RPMI7951 (cell line): ENCODE measurements at places on chromosomes 5 and 9.

DNA sequence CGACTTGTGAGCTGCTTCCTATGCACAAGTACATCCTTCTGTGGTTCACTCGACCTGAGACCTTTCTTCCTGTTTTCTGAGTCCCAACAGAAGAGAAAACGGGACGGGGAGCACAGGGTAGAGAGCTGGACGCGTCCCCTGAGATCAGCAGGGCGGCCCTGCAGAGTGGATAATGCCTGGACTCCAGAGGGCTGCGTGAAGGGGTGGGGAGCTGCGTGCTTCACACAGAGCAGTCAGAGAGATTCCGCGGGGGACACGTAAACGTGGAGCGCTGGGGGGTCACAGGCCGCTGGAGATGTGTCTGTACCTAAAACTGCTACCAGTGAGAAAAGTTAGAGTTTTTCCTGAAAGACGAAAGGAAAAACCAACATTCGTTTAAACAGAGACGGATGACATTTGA lies 46.3 kb downstream of the HSD17B3 start:
- no peak for DNase-seq

DNA sequence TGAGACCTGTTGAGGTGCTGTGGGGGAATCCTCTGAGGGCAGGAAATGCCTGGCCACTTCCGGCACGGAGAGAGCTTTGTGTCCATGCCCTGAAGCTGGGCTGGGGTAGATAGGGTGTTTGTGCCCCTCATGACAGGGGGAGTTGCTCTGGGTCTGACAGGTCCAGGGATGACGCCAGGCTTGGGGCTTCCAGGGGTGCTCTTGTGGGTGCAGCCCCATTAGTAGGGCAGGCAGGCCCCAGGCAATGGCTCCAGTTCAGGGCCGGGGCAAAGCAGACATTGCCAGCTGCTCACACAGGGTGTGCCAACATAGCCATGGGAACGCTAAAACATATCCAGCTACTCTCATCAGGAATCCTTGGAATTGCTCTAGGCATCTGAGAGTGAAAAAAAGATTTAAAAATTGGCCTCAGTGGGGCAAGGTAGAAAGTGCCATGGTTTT lies 21.1 kb downstream of the PITX1 start:
- no peak for DNase-seq

DNA sequence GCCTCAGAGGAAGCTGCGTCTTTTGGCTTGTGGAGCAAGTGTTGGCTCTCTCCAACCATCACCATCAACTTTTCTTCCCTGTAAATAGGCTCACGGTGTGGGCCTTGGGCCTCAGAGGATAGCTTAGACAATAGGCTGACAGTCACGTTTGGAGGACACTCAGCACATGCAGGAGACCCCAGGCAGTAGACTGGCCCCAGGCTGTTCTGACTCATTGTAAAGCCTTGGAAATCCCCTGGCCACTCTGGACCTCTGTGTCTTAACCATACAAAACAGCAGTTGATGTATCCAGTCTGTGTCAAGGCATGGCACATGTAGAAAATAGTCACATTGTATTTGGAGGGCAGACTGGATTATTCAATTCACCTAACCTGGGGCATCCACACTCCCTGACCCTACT lies 18.6 kb downstream of the CD74 start:
- peak; percentile 88 for DNase-seq

- no peak for DNase-seq
Observed at GRCh38 chr5:390623-391491, 52.1 kb upstream of the EXOC3 start.

DNA sequence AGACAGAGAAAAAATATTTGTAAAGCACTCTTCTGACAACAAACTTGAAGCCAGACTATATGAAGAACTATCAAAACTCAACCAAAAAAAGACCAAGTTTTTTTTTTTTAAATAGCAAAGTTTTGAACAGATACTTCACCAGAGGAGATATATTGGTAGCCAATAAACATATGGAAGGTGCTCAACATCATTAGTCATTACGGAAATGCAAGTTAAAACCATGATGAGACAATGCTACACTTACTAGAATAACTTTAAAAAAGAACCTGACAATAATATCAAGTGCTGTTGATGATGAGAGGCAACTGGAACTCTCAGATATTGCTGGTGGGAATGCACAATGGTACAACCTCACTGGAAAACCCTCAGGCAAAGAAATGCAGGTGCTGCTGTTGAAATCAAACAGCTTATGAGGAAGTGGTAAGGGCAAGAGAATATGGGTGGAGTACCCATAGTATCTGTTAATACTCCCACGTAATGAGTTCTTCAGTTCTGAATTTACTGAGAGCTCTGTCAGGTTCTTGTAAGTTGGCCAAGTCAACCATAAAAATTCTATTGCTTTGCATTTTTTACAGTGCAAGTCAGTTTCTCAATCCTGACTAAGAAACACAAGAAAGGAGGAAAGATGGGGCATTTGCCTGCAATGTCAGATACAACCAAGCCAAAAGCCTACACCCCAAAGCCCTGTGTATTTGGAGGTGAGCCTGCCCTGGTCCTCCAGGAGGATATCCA lies 87.3 kb upstream of the GNAQ start:
- DNase-seq: peak; percentile 36

- peak; percentile 71 for DNase-seq
Observed at GRCh38 chr9:128637656-128638055, 19.0 kb downstream of the DYNC2I2 start.

DNA sequence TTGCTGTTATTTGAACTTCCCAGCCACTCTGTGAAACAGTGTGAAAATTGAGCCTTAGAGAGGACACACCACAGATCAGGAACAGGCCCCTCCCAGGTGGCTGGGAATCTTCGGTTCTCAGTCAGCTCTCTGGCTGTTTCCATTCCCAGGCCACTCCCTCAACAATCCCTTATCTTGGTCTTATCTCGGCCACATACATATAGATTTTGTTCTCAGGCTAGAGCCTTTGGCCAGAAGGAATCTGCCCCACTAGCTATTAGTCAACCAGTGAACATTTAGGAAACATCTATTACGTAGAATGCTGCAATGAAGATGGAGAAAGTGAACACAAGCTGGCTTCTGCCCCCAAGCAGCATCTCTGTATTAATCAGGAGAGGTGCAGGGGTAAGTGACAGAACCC lies 21.0 kb upstream of the WWC1 start:
- DNase-seq: no peak

- peak; percentile 31 for DNase-seq
Observed at GRCh38 chr5:157857816-157858526, 974 bp downstream of the CLINT1 start.

- no peak for DNase-seq
Observed at GRCh38 chr9:19630760-19631159, 158.1 kb downstream of the SLC24A2 start.

DNA sequence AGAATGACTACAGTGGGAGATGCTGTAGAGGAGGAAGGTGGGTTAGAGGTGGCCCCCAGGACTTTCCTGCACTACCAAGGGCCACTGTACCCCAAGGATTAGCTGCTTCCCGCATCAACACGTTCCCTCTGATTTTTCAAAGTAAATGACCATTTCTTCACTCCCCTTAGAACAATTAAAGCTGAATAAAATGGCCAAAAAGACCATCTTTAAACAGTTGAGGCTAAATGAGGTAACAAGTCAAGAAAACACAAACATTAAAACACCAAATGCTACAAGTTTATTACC lies 740 bp upstream of the ERAP1 start:
- no peak for DNase-seq

GRCh38 chr5:146785065-146785464 lies 93.5 kb downstream of the PPP2R2B start:
- DNase-seq: no peak

- no peak for DNase-seq
Observed at GRCh38 chr5:83405662-83406061, 65.9 kb upstream of the VCAN start.

GRCh38 chr9:76419782-76420380 lies 25.7 kb upstream of the RFK start:
- peak; percentile 33 for DNase-seq

DNA sequence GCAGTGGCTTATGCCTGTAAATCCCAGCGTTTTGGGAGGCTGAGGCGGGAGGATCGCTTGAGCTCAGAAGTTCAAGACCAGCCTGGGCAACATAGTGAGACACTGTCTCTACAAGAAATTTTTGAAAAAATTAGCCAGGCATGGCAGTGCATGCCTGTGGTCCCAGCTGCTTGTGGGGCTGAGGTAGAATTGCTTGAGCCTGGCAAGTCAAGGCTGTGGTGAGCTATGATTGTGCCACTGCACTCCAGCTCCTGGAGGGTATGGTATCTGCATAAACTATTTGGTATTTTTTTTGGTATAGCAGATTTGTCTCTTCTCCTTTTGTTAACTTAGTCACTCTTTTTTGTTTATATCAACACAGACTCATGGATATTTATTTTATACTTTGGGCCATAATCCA lies 61.5 kb upstream of the TEX48 start:
- DNase-seq: no peak

DNA sequence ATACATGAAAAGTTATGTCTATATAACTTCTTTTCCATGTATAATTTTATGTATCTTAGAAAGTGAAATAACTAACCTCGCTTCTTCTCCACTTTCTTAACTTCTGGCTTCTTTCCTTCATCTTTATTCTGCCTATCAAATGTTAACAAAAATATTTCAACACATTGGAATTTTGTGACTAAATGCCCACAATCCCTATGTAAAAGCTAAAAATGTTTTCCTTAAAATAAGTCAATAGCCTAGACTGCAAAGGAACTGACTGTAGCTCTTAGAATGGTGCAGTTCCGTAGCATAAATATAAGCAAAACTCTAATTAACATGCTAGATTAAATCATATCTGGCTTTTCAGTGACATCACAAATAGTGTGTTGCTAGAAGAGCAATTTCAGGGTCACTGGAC lies 40.9 kb downstream of the PSIP1 start:
- DNase-seq: no peak

GRCh38 chr9:116945817-116946216 lies 258.7 kb downstream of the TRIM32 start:
- DNase-seq: no peak

DNA sequence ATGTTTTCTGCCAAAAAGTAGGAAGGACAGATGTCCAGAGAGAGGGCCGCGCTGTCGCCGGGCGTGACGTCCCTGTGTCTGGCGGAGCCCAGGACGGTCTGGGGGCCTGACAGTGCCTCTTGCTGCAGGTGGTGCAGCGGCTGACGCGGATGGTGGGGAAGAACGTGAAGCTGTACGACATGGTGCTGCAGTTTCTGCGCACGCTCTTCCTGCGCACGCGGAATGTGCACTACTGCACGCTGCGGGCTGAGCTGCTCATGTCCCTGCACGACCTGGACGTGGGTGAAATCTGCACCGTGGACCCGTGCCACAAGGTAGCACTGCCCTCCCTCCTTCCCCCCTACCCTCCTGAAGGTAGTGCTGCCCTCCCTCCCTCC lies 7.8 kb downstream of the NELFB start:
- no peak for DNase-seq

GRCh38 chr9:127059765-127060361 lies 62.6 kb downstream of the ANGPTL2 start:
- no peak for DNase-seq

GRCh38 chr5:158588617-158589016 lies 511.1 kb downstream of the EBF1 start:
- DNase-seq: no peak
